Lower lobe of right lung (tissue), 2 donors: ENCODE measurements at places on chromosomes 13 and 19.
A peak's percentile ranks its signal among the peaks of the same experiment; 100 is the strongest.

- peak; percentile 71 for DNase-seq
Observed at GRCh38 chr19:18233224-18233825, 7.1 kb upstream of the PDE4C start.

DNA sequence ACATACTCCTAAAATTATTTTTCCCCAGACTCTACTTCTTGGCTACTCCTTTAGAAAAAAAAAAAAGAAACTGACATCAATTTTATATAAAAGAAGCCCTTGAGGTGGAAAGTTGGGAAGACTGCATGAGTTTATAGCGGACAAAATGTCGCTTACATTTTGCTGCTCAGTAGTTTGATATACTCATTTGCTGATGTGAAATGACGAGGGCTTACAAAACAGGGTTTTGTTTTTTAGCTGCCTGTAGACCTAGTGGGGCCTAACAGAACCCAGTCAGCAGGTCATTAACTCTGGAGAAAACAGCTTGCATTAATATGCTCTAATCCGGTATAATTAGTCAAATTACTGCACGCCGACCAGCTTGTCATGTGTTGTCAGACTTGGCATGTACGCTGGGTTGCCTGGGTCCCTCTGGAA is 37.6 kb upstream of the MAB21L1 start:
- no peak for DNase-seq

GRCh38 chr13:40539576-40540327 is 126.7 kb downstream of the FOXO1 start:
- no peak for DNase-seq

DNA sequence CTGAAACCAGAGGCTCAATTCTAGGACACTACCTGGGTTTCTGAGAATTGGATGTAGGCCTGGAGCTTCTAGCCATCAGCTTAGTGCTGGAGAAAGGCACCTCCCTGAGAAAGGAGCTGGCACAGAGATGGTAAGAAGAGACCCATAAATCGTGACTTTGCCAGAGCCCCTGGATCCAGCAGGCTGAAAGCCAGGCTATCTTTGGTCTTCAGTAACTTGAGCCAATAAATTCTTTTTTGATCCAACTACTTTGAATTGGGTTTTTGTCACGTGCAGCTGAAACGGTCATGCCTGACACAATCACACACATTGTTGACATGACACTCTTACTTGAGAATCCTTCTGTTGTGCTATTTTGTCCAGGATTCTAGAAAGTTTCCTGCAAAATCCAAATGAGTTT is 103.4 kb downstream of the LHFPL6 start:
- DNase-seq: no peak

- DNase-seq: no peak
Observed at GRCh38 chr13:32142956-32143375, 111.4 kb downstream of the FRY start.

GRCh38 chr19:39926170-39926760 is 8.2 kb downstream of the FCGBP start:
- no peak for DNase-seq

DNA sequence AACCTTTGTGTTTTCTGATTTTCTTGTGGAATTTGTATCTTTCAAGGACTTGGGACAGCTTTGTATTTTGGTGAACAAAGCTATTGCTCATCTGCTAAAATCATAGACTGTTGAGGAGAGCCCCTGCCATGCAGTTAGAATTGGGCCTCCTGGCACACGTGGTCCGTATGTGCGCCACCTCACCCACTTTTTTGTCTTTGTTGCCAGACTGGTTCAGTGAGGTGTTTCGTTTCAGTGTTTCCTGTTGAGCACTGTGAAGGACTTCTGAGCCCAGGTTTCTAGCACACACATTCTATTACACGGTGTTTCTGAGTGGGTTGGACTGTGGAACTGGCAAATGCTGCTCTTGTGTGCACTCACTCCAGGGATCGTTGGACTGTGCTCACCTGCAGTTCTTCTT is 37.6 kb upstream of the RNF113B start:
- DNase-seq: no peak

DNA sequence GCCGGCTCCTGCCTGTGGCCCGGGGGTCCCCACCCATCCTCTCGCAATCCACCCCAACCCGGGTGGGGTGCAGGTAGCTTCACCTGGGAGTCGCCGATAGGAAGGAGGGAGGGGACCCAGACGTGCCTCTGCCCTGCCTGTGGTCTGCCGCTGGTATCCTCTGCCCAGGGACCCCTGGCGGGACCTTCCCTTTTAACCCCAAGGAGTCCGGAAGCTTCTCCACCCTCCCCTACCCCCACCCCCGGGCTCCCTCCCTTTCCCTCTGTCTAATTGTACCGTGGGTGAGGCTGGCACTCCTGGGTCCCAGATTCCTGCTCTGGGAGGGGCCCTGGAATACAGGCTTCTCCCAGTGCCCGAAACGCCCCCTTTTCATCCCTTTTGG is at the start of gene KLK10:
TSS of gene KLK10 (minus strand) at position 166 of the 382 bp plus-strand sequence. CDS start 579 bp downstream, outside the sequence.
- DNase-seq: no peak

- DNase-seq: no peak
Observed at GRCh38 chr13:73702419-73703071, 431.7 kb downstream of the KLF12 start.

- DNase-seq: peak; percentile 74
Observed at GRCh38 chr19:7926021-7926726, at the start of gene CTXN1. TSS of gene CTXN1 (minus strand) at chr19:7926135. CDS start at chr19:7925538, 597 bp downstream.

DNA sequence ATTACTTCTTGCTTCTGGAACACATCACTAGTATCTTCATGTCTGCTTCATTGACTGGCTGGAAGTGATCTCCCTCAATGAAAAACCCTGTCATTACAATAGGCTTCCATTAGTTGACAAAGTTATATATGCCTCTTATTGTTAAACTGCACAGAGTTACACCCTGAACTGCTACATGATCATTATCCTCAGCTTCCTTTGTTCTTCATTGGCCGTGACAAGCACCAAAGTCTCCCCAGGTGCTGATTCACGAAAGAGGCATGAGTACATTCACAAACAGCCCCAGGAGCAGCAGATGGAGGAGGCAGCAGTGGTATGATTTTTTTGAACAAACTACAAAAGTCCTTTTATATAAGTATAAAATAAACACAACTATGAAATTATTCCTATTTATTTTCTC is 51.4 kb downstream of the VWA8 start:
- no peak for DNase-seq
